Retina (tissue), 1 donor: ENCODE measurements at places on chromosomes 7 and 10.

- DNase-seq = no peak
Measured at GRCh38 chr10:118218562-118218961, 123.6 kb downstream of the FAM204A start.

GRCh38 chr7:134755422-134756022 is 23.9 kb upstream of the CALD1 start:
- no peak for DNase-seq

- DNase-seq = no peak
Measured at GRCh38 chr7:111771638-111772037, 209.3 kb upstream of the IMMP2L start.

DNA sequence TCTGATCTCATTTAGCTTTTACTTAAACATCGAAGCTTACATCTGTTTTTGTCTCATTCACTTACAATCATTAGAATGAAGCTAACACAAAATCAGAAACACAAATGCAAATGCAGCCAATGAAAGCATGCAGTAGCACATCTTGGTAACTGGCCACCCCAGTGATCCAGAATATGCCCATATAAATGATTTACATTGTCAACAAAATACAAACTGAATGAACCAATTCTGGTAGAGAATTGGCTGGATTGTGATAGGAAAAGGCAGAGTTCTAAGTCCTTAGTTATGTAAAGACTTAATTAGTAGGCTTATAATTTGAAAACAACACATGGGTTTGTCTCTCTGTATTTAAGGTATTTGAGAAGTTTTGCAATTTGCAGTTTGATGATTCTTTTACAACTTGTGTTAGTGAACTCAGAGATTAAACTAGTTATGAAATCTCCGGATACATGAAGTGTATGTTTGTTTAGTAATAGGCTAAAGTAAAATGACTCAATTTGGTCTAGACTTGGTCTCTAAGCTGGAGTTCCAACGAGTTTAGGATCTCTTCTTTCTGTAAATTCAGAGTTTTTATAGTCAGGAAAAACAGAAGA is 21.2 kb downstream of the TECTB start:
- no peak for DNase-seq

GRCh38 chr10:75788394-75789205 is 357.2 kb downstream of the LRMDA start:
- no peak for DNase-seq

DNA sequence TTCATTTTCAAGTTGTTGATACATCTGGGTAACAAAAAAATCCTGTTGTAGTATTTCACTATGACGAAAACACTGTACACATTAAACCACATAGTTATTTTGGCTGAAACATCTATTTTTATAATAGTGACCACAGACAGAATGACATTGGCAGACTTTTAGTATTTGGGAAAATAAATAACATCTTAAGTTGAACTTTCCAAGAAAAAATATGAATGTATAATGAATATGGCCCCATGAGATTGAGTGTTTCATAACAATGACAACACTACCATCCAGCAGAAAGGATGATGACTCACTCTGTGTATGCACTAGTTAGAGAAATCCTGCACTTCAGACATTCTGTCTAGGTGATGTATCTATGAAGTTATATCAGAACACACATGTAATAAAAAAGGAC is 118.1 kb downstream of the SEMA3D start:
- no peak for DNase-seq

DNA sequence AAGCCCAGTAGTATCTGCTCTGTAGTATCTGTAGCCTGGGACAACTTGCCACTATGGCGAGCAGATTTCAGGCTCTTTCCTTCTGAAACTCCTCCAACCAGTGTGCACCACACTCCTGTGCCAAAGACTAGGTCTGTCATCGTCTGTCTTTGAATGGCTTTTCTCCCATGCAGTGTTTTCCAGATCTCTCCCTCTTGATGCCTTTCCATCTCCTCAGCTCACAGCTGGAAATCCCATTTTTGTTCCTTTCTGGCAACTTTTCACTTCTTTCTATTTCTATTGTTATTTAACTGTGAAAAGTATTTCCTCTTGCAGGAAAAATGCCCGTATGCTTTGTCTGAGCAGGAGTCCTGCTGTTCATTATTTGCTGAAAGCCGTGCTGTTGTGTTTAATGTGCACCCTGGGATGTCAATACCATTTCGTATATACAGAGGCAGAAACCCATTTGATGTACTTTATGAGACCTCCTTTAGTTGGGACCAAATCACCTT is 373.7 kb downstream of the PHTF2 start:
- DNase-seq = peak; percentile 20

- DNase-seq = no peak
Measured at GRCh38 chr7:101686030-101686429, 56.9 kb upstream of the MYL10 start.

GRCh38 chr7:148986742-148987009 is 41.6 kb downstream of the PDIA4 start:
- DNase-seq = no peak

- DNase-seq = peak; percentile 82
Measured at GRCh38 chr7:10973942-10974911, 555 bp downstream of the PHF14 start.

DNA sequence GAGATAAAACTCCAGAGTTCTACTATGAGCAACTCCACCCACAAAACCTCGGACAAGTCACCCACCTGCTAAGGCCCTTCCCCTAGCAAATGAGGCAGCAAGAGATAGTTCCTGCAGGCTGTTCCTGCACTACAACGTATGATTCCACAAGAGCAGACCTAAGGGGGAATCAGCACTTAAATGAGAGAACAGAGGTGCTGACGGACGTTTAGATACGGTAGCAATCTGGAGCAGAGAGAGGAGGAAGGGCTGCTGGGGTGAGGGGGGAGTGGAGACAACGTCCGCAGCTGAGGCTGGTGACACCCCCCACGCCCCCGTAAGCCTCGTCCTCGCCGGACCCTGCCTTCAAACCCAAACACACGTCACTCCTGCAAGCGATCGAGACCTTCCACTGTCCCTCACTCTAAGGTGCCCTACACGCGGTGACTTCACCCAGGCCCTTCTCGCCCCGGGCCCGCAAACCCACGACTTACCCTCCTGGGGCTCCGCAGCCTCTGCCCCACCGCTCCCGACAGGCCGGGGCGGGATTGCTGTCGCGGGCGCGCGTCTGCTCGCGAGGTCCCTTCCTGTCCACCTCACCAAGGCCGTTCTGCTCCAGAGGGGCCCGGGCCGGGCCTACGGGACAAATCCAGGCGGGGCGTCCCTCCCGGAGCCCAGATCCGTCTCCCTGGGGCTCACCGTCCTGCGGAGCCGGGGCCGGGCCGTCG is 635 bp downstream of the ZNF12 start:
- peak; percentile 70 for DNase-seq

DNA sequence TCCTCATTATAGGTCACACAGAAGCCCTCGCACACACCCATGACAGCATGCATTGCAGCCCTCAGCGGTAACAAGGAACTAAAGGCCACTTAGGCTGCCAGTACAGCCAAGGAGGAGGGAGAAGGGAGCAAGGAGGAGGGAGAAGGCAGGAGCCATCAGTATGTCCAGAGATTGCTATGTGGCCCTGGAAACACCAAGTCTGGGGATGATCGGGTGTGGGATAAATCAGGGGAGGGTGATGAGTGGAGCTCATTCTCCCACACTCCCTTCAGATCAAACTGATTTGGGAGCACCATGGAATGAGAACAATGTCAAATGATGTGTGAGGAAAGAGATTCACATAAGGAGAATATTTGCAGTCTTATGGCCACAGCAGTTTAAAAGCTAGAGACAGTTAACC is 350.9 kb downstream of the TNS3 start:
- peak; percentile 22 for DNase-seq

DNA sequence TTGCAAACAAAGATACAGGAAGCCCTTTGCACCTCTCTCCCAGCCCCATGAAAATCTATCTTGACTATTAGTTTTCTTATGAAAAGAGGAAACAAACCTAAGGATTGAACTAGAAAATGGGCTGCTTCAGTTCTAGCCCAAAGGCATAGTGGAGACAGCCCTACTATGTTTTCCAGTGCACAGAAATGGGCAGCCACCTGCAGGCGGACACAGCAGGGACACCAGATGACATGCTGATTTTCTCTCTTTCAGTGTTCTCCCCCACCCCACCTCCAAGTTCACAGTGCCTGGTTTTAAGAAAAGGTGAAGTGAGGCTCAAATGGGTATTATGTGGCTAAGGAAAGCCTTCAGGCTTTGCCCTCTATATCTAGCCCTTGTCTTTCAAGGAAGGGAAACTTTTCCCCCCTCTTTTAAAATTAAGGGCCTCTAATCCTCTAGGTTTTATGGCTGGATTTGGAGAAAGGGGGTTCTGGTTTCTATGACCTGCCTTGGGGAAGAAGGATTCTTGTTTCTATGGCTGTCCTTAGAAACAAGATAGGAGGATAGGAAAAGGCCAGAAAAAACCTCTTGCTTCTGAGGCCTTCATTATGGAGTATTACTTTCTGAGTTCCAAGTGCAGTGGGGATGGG is 23.5 kb upstream of the DDX50 start:
- DNase-seq = no peak

DNA sequence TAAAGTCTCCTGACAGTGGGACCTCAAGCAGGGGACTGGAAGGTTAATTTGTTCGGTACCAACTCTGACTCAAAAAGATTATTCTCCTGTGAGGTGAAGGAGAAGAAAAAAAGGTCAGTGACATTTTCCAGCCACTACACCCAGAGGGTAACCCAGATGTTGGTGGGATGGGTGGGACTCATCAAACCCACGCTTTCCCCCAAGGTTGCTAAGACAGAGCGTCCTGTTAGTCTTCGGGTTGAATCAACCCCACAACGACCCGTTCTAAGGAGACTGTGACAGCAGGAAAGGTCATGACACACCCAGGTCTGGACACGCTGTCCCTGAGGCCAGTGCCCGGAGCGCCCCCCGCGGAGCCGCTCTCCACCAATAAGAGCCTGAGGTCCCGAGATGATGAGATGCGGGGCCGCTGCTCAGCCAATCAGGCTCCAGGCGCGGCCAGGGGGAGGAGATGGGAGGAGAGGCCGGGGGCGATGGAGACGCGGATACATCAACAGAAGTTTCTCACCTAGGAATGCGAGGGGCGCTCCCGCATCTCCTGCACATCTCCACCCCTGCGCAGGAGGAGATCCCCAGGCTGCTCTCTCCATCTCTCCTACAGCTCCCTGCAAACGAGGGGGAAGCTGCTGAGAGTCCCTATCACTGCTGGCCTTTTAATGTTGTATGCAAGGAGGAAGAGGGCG is at the start of gene WNT16:
Gene WNT16 (plus strand): TSS at position 493 of the 683 bp plus-strand sequence. CDS start 293 bp downstream, outside the sequence.
- DNase-seq = peak; percentile 75
